ENCODE measurements at places on chromosomes 5 and 9.

- peak; percentile 42 for DNase-seq
Measured at GRCh38 chr5:180603076-180603594, 11.8 kb upstream of the SCGB3A1 start.

- DNase-seq = no peak
Measured at GRCh38 chr9:77750981-77751340, 102.8 kb upstream of the GNA14 start.

DNA sequence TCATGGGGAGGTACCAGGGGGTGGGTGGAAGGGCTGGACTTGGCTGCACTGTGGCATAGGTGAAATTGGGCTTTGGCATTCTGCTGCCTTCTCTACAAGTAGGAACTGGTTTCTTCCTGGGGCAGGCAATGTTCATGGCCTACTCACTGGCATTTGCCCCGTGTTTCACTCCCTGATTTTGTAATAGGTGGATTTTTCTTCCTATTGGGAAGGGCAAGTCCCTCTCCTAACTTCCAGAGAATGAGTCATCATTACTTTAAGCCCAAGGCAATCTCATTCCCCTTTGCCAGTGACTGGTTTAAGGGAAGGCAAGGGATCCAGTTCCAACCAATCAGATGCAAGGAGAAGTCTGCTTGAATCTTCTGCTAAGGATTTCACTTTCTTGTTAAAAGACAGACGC is 67.9 kb upstream of the ANKRD55 start:
- no peak for DNase-seq

- DNase-seq = no peak
Measured at GRCh38 chr5:121915765-121916164, 46.0 kb upstream of the SRFBP1 start.

DNA sequence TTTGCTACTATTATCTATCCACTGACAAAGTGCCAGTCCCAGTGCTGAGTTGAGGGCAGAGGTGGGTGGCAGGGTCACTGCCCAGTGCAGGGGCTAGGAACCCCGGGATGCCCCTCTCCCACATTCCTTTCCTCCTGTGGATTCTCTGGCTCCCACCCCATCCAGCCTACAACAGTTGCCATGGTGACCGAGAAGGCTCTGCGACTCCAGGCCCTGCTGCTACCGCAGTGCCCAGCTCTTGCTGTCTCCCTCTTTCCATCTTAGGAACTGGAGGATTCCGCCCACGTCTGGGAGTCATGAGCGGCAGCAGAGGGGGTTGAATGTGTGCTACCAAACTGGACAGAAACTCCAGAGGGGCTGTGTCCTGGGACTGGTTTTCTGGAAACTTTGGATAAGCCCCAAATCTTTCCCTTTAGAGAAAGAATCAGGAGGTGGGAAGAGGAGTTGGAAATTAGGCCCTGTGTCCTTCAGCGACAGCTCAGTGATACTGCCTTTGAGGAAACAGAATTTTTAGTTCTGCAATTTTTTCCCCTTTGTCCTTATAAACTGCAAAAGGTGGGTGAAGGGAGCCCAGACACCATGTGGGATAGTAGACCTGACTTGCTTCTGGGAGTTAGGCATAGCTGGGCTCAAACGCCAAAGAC is 20.7 kb upstream of the C5orf47 start:
- no peak for DNase-seq

GRCh38 chr5:120621339-120621738 is 157.2 kb downstream of the PRR16 start:
- DNase-seq = no peak

DNA sequence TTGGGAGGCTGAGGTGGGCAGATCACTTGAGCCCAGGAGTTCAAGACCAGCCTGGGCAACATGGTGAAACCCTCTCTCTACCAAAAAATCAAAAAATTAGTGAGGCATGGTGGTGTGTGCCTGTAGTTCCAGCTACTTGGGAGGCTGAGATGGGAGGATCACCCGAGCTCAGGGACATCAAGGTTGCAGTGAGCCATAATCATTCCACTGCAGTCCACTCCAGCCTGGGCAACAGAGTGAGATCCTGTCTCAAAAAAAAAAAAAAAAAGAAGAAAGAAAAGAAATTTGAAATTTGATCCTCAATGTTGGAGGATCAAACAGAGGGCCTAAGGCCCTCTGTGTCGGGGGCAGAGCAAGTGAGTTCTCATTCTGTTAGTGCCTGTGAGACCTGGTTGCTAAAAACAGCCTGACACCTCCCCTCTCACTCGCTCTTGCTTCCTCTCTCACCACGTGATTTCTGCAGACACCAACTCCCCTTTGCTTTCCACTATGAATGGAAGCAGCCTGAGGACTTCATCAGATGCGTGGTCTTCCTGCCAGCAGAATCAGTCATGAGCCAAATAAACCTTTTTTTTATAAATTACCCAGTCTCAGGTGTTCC is 8.4 kb upstream of the GOLPH3 start:
- no peak for DNase-seq

- DNase-seq = no peak
Measured at GRCh38 chr5:67059744-67060490, 136.7 kb downstream of the CD180 start.

DNA sequence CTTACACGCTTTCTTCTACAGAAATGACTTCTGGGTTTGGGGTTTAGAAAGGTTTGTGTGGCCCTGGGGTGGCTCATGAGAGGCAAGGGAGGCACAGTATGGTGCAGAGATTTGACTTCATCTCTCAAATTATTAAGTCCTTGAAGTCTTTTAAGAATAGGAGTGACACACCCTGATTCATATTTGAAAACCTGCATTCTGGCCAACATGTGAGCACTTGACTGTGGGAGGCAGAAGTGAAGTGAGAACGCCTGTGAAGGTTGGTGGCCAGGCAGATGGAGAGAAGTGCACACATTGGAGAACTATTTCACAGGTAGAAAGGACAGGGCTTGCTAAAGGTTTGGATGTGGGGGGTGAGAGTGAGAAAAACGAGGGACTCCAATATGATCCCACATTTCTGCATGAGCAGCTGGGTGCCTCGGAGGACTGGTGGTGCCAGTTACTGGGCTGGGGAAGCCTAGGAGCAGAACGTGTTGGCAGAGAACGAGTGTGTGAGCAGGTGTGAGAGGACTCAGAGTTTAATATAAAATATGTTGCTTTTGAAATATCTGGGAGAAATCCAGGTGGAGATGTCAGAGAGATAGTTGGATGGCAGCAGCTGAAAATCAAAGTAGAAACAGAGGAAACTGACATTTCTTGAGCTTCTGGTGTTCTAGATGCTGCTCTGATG is 240.0 kb upstream of the ADAMTSL1 start:
- no peak for DNase-seq

GRCh38 chr9:134165357-134166315 is 1.3 kb upstream of the RNU6ATAC start:
- DNase-seq = no peak

- no peak for DNase-seq
Measured at GRCh38 chr5:107863125-107863524, 192.4 kb upstream of the EFNA5 start.

DNA sequence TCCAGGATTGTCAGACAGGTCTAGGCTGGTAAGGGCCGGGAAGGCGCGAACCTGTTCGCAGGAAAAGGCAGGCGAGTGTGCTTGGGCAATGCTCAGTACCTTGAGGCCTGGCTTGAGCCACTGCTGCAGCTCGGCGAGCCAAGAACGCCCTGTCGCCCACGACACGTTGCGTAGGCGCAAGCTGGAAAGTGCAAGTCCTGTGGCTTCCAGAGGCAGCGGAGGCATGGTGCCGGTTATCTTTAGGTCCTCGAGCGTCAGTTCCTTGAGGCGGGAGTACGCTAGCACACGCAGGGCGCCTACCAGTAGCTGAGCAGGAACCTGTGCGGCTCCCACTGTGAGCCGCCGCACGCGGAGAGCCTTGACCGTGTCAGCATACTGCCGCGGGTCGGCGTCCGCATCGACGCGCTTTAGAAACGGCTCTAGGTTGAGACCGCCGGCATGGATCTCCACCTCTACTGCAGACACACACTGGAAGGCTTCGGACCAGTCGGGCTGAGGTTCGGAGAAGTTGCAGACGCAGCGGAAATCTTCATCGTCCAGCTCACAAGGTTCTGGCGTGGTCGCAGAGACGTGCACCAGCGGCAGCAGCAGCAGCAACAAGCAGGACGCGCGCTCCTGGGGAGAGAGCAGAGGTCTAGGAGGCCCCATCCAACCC is 482 bp downstream of the CD14 start:
- DNase-seq = peak; percentile 74

- no peak for DNase-seq
Measured at GRCh38 chr9:74666625-74667316, 169.6 kb downstream of the RORB start.

DNA sequence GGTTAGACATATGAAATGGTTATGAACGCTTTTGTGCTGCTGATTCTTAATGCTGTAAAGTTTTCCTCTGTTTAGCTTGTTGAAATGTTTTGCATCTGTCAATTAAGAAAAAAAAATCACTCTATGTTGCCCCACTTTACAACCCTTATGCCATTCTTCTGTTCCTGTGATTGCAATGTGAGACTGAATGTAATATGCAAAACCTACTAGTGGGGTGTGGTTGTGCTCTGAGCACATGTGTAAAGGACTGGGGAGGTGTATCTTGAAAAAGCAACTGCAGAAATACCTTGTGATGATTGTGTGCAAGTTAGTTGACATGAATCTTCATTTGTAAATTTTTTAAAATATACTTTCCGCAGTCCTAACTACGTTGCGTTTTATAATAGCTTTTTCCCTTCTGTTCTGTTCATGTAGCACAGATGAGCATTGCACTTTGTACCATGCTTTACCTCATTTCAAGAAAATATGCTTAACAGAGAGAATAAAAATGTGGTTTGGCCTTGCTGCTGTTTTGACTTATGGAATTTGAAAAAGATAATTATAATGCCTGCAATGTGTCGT is 357.0 kb upstream of the PIK3R1 start:
- no peak for DNase-seq

DNA sequence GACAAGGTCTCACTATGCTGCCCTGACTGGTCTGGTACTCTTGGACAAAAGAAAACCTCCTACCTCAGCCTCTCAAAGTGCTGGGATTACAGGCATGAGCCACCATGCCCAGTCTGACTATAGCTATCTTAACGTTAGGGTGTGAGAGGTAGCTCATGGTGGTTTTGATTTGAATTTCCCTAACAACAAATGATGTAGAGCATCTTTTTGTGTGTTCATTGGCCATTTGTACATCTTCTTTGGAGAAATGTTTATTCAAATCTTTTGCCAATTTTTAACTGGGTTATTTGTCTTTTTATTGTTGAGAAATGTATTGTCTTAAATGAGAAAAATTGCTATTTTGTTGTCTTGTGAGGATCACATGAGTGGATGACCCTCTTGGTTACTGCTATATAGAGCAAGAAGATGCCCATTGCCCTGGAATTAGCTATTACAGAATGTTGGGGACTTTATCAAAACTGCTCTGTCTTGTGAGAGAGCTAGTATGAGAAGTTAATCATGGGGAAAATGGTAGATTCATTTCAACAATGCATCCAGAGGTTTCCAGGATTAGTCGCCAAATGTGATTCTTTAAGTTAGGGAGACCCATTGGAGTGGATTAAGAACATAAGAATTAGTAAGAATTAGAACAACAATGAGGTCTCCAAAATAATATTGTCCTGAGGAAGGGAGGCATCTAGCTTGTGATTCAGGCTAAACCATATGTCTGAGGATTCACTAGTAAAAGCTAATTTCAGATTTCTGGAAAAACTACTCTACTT is 124.3 kb upstream of the MOCS2 start:
- DNase-seq = no peak

DNA sequence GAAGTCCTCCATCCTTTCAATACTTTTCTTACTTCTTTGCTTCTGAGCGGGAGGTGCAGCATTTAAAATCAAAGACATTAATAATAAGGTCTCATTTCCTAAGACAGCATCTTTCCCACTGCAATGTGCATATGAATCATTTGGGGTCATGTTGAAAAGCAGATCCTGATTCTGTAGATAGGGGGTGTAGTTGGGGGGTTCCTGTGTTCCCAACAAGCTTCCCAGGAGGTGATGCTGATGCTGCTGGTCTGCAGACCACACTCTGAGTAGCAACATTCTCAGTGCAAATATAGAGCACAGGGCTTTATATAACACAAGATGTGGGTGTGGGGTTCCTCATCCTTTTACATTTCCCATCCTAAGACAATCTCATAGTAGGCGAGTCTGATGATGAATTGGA is 126.5 kb upstream of the PALM2AKAP2 start:
- no peak for DNase-seq

DNA sequence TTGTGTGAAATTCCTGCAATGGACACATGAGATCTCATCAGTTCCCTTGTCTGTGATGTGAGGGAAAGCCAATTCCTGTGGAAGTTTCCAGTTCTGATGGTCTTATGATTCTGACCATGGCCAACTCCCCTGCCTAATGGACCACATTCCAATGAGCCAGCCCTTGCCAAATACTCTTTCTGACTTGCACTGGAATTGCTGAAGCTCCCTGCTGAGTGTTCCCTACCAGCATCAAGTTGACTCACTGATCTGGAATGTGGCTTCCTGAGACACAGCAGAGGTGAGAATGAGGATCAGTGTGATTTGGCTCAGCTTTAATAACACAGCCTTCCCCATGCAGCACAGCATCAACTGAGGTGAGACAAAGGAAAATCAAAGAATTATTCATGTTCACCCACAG is 427.8 kb downstream of the KDM4C start:
- no peak for DNase-seq

GRCh38 chr9:97484134-97484533 is 17.3 kb upstream of the TMOD1 start:
- DNase-seq = no peak

- no peak for DNase-seq
Measured at GRCh38 chr9:35790025-35790384, 1.4 kb upstream of the NPR2 start.

DNA sequence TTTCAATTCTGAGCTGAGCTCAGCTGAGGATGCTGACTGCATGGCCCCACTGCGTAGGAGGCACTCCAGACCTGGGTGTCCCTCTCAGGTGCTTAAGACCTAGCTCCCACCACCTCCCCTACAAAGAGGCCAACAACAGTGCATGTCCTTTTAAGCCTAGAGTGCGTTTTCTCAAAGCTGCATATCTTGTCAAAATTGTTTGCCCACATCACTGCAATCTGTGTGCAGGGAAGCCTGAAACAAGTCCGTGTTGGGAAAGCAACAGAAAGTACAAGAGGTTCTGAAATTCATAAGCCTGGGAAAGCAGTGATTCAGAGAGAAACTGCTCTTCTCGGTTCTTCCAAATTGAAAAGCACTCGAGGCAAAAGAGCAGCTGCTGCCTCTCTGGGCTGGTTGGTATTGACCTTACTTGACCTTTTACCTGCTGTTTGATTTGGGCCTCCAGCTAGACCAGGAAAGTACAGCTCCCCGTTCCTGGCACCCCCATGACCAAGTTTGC is 238.4 kb downstream of the NR2F1-AS1 start:
- DNase-seq = no peak

- no peak for DNase-seq
Measured at GRCh38 chr5:1371218-1371971, 26.5 kb upstream of the CLPTM1L start.

DNA sequence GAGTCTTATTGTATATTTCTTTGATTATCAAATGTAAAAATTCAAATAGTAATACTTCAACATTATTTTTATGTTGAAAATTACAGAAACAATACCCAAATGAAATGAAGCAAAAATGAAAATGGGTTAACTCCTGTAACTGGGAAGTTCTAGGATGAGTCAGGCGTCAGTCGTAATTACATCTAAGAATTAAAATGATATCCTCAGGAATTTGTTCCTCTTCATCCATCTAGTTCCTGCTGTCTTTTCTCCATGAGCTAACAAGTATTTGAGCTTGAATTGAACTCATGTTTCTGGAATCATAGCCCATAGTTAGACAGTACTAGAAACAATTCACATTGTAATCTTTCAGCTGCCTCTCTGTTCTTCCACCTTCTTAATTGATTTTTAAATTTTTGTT is 568.3 kb upstream of the TLE4 start:
- DNase-seq = no peak
